ENCODE measurements at places on chromosomes 5 and 9.

DNA sequence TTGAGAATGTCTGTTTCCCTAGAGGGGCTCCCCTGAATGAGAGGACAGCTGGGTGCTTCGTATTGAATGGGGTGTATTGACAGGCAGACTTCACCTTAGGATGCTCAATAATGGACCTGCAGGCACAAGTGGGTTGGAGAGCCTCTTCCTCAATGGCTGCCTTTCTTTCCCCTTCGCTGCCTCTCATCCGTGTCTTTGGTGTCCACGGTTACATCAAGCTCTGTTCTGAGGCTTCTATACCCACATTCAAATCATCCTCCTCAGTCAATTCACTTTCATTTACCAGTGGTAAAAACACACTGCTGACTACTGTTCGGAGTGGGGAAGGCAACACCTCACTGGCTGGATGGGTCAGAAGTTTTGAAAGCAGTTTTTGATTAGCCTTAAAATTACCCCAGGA lies 20.6 kb downstream of the LIX1 start:
- no peak for DNase-seq

DNA sequence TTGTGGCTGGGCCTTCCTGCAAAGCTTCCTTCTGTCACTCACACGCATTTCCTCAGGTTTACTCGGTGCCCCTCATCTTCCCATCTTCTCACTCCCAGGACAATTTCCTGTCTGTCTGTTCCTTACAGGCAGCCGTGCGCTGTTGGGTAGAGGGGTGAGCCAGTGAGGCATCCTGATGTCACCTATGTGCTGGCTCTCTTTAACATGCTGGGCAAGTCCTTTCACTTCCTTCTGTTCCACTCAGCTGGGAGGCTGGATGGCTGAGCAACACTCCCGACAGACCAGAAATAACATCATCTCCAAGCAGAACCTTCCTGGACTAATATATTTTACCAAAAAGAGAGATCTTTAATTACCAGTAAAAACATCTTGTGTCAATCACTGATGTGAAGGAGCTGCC lies 103.0 kb downstream of the HSD17B3 start:
- no peak for DNase-seq

- DNase-seq: no peak
Measured at GRCh38 chr9:130766927-130767307, 68.1 kb upstream of the ABL1 start.

DNA sequence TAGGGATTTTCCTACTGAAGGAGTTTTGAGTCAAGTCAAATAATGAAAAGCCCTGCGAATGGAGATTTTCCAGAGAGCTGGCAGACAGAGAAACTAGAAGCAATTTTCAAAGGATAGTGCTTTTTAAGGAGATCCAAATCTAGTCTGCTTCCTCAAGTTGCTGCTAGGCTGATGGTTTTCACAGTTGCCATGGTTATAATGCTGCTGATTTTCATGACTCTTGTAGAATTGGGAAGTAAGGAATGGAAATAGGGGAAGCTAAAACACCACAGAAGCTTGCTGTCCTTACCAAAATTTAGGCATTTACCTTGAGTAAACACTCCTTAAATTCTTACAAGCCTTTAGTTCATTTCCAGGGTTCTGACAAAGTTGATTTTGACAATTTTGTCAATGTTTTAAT lies 30.1 kb upstream of the HAPLN1 start:
- no peak for DNase-seq

DNA sequence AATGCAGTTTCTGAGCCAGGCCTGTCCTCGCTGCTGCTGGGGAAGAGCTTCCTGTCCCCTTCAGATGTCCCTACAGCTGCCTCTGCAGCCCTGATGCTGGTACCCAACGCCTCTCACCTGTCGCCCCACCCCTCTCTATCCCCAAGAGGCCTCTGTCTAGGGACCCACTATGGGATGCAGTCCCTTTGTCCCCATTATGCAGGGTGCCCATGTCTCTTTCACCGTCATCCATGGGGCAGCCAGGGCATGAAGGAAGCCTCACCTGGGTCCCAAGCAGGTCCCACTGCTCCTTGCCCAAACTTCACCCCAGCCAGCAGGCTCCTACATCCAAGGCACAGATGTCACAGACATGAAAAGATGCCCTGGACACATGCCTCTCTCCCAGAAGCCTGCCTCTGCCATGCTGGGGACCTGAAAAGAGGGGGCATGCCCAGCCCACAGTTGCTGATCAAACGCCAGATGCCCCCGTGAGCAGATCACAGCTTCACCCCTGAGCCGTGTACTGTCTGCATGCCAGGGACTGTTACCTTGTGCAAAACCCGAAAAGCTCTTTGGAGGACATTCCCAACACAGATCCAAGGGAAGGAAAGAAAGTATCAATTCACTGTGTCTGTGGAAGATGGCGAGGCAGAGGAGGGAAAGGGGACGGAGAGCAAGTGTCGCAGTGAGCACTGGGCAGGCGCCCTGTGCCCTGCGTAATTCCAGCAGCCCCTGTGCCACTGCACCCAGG lies 81.0 kb downstream of the ADAMTS2 start:
- no peak for DNase-seq

All from endothelial cell of umbilical vein (primary cell).